ENCODE measurements at places on chromosomes 12 and 14. TPM values are rescaled to one million over a fixed set of nuclear protein-coding genes. Genes with fewer than 3 reads are reported as not detected.

ADGRD1 gene
- 3.1 TPM for total RNA-seq

EPYC gene
- total RNA-seq, result not detected

ASCL1 gene
- total RNA-seq, result not detected

KLRK1 gene
- total RNA-seq, result not detected

MIP gene
- 0.13 TPM for total RNA-seq

GCN1 gene
- total RNA-seq, result 152 TPM

ZNF219 gene
- total RNA-seq, result 8.4 TPM

MTHFD1 gene
- 36.3 TPM for total RNA-seq
